LNCaP clone FGC (cell line): ENCODE measurements at places on chromosomes 4 and X.

DNA sequence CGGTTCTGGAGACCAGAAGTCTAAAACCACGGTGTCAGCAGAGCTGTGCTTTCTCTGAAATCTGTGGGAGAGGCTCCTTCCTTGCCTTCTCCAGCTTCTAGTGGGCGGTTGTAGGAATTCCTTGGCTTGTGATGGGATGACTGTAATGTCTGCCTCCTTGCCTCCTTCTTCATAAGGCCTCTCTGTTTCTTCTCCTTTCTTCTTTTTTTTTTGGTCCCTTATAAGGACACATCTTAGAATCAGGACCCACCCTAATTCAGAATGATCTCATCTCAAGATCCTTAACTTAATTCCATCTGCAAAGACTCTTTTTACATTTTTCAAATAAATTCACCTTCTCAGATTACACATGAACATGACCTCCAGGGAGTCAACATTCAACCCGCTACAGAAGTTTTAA lies 186.9 kb downstream of the STK32B start:
- no peak for DNase-seq

DNA sequence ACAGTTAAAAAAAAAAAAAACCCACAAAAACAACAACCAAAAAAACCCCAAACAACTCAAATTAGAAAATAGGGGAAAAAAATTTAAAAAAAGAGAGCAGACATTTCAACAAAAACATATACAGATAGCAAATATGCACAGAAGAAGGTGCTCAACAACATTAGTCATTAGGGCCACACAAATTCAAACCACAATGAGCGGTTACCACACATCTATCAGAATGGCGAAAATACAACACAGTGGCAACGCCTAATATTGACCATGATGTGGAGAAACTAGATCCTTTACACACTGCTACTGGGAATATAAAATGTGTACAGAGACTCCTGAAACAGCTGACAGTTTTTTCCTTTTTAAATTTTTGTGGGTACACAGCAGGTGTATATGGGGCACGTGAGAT lies 19.4 kb downstream of the LYAR start:
- no peak for DNase-seq

- no peak for DNase-seq
Measured at GRCh38 chr4:5082376-5082775, 31.1 kb downstream of the STK32B start.

GRCh38 chrX:48802905-48803200 lies 986 bp downstream of the HDAC6 start:
- no peak for DNase-seq

DNA sequence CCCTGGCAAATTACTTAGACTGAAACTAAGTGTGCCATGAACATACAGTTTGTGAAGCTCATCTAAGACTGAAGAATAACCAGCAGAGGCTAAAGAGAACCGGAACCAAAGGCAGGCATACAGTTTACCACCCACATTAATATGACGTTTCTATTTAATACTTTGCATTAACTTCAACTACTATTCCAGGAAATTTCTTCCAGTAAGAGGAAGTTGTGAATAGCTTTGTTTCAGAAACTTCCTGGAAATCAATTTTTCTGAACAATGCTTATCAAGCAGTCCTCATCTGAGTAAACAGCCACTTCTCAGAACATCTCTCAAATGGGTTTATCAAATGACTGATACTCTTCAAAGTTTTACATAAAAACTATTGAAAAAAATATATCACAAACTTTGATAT lies 252.7 kb downstream of the OPHN1 start:
- DNase-seq: no peak

GRCh38 chr4:107845681-107846080 lies 20.9 kb downstream of the SGMS2 start:
- DNase-seq: no peak

- DNase-seq: no peak
Measured at GRCh38 chr4:149738156-149738555, 77.5 kb downstream of the IQCM start.

GRCh38 chr4:189785257-189785656 lies 155.4 kb upstream of the FRG1 start:
- no peak for DNase-seq
